ENCODE measurements at places on chromosomes 16 and 17.

- no peak for DNase-seq
- H3K27me3 ChIP-seq = no peaks in the 10 kb centered on the region
- 0 out of 2 replicates have a peak overlapping the region, but pooled peaks have one; percentile 25 for H3K27ac ChIP-seq
- H3K4me3 ChIP-seq = peak overlapping the region; percentile 45
These were observed 1.3 kb downstream of the SAMD14 start for GRCh38 chr17:50128441-50129352.

GRCh38 chr16:62573466-62573865 is 537.2 kb upstream of the CDH8 start:
- H3K4me3 ChIP-seq = no peak overlapping the region
- no peaks in the 10 kb centered on the region for H3K27me3 ChIP-seq
- H3K36me3 ChIP-seq = no peaks in the 10 kb centered on the region
- no peaks in the 10 kb centered on the region for H3K4me1 ChIP-seq
- no peak overlapping the region for H3K27ac ChIP-seq

DNA sequence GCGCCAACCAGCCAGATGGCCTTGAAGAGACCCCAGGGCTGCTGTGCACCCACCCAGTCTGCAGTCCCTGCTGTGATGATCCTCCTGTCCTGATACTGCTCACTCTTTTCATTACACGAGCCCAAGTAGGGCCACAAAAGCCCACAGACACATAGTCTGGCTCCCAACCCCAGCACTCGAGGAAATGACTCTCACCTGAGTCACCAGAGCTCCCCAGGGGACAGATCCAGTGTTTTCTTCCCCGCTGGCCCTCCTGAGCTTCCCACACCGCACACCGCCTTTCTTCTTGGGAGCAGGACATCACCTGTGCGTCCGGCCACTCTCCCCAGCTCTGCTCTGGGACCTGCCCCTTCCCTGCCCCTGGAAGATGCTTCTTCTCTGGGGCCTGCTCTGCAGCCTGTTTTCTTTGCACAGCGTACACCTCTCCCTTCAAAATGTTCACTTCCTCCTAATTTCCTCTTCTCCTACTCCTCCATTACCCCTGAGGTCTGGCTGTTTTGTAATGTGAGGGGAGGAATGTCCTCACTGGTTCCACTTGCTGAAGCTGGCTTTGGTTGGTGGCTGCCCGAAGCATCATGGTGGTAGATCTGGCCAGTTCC is 2.0 kb upstream of the SCN4A start:
- no peak overlapping the region for H3K27ac ChIP-seq
- H3K36me3 ChIP-seq = no peaks in the 10 kb centered on the region
- DNase-seq = no peak
- no peak overlapping the region for H3K4me3 ChIP-seq
- H3K4me1 ChIP-seq = peaks cover 4% of the 10 kb centered on the region
- no peaks in the 10 kb centered on the region for H3K27me3 ChIP-seq

DNA sequence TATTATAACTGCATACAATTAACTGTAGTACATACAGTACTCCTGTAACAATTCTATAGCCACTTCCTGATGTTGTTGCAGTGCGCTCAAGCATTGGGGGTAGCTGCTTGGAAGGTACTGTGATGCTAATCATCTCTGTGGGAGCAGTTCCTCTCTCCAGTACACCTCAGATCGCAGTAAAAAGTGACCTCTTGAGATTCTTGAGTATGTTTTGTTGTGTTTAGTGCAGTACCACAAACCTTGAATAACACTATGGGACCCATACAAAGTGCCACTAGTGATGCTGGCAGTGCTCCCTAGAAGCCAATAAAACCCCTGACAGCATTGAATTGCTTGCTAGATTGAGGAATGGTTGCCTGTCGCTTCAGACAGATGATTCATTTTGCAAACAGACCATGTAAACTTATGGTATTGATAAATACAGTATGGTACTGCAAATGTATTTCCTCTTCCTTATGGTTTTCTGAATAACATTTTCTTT is 193.0 kb downstream of the SPECC1 start:
- H3K27me3 ChIP-seq = no peaks in the 10 kb centered on the region
- H3K4me1 ChIP-seq = peaks cover 31% of the 10 kb centered on the region
- DNase-seq = no peak
- no peaks in the 10 kb centered on the region for H3K36me3 ChIP-seq
- no peak overlapping the region for H3K27ac ChIP-seq
- H3K4me3 ChIP-seq = no peak overlapping the region

DNA sequence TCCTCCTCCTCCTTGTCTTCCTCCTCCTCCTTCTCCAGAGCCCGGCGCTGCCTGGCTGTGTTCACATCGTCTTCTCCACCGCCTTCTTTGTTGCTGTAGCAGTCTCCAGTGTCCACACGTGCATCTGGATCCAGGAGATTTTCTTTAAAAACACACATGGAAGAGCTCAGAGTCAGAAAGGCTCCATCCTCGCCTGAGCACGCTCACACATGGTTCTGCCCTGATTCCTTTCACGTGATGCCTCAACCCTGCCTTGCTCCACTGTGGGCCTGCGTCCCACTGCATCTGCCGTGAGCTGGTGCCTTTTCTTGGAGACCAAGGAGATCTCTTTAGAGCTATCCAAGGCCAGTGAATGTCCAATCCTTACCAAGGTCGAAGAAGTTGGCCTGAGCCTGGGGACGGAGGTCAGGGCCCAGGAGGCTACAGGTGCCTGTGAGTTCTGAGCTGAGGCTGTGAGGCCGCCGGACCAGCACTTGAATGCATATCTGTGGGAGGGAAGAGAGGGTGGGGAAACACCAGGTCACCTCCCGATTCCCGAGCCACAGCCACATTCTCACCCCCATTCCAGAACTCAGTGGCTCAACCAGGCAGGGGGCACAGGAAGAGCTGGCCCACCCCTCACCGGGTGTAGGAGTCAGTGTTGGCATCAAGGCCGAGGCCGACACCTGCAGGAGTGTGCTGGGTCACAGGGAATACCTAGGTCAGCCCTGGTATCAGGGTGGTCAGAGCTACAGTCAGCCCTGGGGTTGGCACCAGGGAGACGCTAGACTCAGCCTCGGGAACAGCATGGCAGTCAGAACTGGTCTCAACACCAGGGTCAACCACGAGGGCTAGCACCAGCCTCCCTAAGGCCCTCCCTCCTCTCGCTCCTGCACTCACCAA is 37.6 kb downstream of the HASPIN start:
- no peaks in the 10 kb centered on the region for H3K4me1 ChIP-seq
- H3K36me3 ChIP-seq = no peaks in the 10 kb centered on the region
- no peaks in the 10 kb centered on the region for H3K27me3 ChIP-seq
- DNase-seq = no peak
- H3K4me3 ChIP-seq = no peak overlapping the region

GRCh38 chr16:4783251-4783950 is 4.7 kb downstream of the SEPTIN12 start:
- no peak for DNase-seq
- H3K27ac ChIP-seq = no peak overlapping the region
- H3K4me1 ChIP-seq = peaks cover 7% of the 10 kb centered on the region
- H3K4me3 ChIP-seq = no peak overlapping the region
- no peaks in the 10 kb centered on the region for H3K27me3 ChIP-seq

- peaks cover 21% of the 10 kb centered on the region for H3K36me3 ChIP-seq
- peaks cover 6% of the 10 kb centered on the region for H3K4me1 ChIP-seq
- no peaks in the 10 kb centered on the region for H3K27me3 ChIP-seq
- H3K27ac ChIP-seq = peak overlapping the region; percentile 98
These were observed 943 bp downstream of the CNTROB start for GRCh38 chr17:7932949-7933348.

- no peak overlapping the region for H3K27ac ChIP-seq
- no peak for DNase-seq
These were observed 24.9 kb downstream of the MRTFB start for GRCh38 chr16:14095883-14096551.

GRCh38 chr17:60557805-60558204 is 31.8 kb upstream of the APPBP2 start:
- no peaks in the 10 kb centered on the region for H3K27me3 ChIP-seq
- no peak overlapping the region for H3K4me3 ChIP-seq
- no peaks in the 10 kb centered on the region for H3K4me1 ChIP-seq
- DNase-seq = no peak
- no peaks in the 10 kb centered on the region for H3K36me3 ChIP-seq

GRCh38 chr16:52407778-52408177 is 139.2 kb downstream of the TOX3 start:
- H3K36me3 ChIP-seq = no peaks in the 10 kb centered on the region

- H3K27me3 ChIP-seq = no peaks in the 10 kb centered on the region
- peak overlapping the region; percentile 99 for H3K27ac ChIP-seq
- H3K36me3 ChIP-seq = no peaks in the 10 kb centered on the region
- peaks cover 17% of the 10 kb centered on the region for H3K4me1 ChIP-seq
- peak overlapping the region; percentile 23 for H3K4me3 ChIP-seq
These were observed 17.8 kb upstream of the TMEM219 start for GRCh38 chr16:29943846-29944799.

DNA sequence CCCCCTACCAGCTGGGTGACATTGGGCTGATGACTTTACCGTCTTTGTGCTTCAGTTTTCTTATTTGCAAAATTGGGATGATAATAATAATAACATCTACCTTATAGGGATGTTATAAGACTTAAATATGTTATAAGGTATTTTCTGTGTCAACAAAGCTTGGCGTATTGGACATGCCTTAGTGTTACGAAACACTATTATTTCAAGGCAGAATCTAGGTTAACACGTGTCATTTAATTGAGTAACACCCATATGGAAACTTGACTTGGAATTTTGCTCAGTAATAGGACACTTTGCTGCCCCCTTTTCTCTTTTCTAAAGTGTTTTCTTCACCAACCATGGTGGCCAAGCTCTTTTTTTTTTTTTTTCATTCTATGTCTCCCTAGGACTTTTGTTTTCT is 294.2 kb upstream of the SALL1 start:
- H3K4me1 ChIP-seq = no peaks in the 10 kb centered on the region
- no peak overlapping the region for H3K27ac ChIP-seq
- H3K27me3 ChIP-seq = no peaks in the 10 kb centered on the region
- DNase-seq = no peak
- no peak overlapping the region for H3K4me3 ChIP-seq
- H3K36me3 ChIP-seq = no peaks in the 10 kb centered on the region

DNA sequence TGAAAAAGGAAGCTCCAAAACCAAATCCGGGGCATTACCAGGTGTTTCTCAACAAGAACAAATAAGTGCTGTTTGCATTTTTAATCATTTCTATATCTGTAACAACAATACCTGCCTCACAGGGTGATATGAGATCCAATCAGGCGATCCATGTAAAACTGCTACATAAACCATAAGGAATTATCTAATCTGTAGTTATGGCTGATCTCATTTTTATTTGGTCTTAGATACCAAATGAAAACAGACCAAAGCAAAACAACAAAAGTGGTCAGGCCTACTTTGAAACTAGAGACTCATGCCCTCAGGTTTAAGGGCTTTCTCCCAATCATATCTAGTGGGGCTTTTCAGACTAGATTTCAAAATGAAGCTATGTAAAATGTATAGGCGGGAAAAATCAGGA is 28.3 kb downstream of the XPO6 start:
- H3K27ac ChIP-seq = no peak overlapping the region
- H3K4me1 ChIP-seq = peaks cover 29% of the 10 kb centered on the region
- no peaks in the 10 kb centered on the region for H3K27me3 ChIP-seq
- no peak overlapping the region for H3K4me3 ChIP-seq
- H3K36me3 ChIP-seq = no peaks in the 10 kb centered on the region

GRCh38 chr17:48127371-48128051 is 19.9 kb downstream of the SNX11 start:
- no peaks in the 10 kb centered on the region for H3K27me3 ChIP-seq
- DNase-seq = no peak
- no peaks in the 10 kb centered on the region for H3K36me3 ChIP-seq
- H3K4me3 ChIP-seq = no peak overlapping the region
- peaks cover 13% of the 10 kb centered on the region for H3K4me1 ChIP-seq
- no peak overlapping the region for H3K27ac ChIP-seq

All from Panc1 (cell line).